ENCODE measurements at places on chromosomes 7 and 10. TPM values are rescaled to one million over a fixed set of nuclear protein-coding genes. Genes with fewer than 3 reads are reported as not detected.

- peak overlapping the region; percentile 66 for H3K27ac ChIP-seq
- H3K27me3 ChIP-seq: no peaks in the 10 kb centered on the region
- no peaks in the 10 kb centered on the region for H3K36me3 ChIP-seq
- peak; percentile 56 for DNase-seq
Measured at GRCh38 chr7:142714375-142714774, 34.9 kb upstream of the PRSS1 start.

The GHRHR gene
- polyA plus RNA-seq: not detected

The KIF11 gene
- polyA plus RNA-seq: 3.1 TPM

- H3K4me3 ChIP-seq: no peak overlapping the region
- H3K27ac ChIP-seq: no peak overlapping the region
- no peak for DNase-seq
- no peaks in the 10 kb centered on the region for H3K4me1 ChIP-seq
- H3K27me3 ChIP-seq: no peaks in the 10 kb centered on the region
- H3K36me3 ChIP-seq: no peaks in the 10 kb centered on the region
Measured at GRCh38 chr7:132291481-132291880, 284.8 kb downstream of the PLXNA4 start.

GRCh38 chr10:110852255-110852896 is 19.4 kb upstream of the PDCD4 start:
- no peak overlapping the region for H3K27ac ChIP-seq
- no peak for DNase-seq
- H3K36me3 ChIP-seq: no peaks in the 10 kb centered on the region
- no peak overlapping the region for H3K4me3 ChIP-seq

- H3K4me1 ChIP-seq: peaks cover 61% of the 10 kb centered on the region
- no peaks in the 10 kb centered on the region for H3K27me3 ChIP-seq
- no peak for DNase-seq
- peak overlapping the region; percentile 81 for H3K4me3 ChIP-seq
- H3K27ac ChIP-seq: peak overlapping the region; percentile 92
- H3K36me3 ChIP-seq: no peaks in the 10 kb centered on the region
Measured at GRCh38 chr10:88388324-88388723, 194.8 kb downstream of the RNLS start.

DNA sequence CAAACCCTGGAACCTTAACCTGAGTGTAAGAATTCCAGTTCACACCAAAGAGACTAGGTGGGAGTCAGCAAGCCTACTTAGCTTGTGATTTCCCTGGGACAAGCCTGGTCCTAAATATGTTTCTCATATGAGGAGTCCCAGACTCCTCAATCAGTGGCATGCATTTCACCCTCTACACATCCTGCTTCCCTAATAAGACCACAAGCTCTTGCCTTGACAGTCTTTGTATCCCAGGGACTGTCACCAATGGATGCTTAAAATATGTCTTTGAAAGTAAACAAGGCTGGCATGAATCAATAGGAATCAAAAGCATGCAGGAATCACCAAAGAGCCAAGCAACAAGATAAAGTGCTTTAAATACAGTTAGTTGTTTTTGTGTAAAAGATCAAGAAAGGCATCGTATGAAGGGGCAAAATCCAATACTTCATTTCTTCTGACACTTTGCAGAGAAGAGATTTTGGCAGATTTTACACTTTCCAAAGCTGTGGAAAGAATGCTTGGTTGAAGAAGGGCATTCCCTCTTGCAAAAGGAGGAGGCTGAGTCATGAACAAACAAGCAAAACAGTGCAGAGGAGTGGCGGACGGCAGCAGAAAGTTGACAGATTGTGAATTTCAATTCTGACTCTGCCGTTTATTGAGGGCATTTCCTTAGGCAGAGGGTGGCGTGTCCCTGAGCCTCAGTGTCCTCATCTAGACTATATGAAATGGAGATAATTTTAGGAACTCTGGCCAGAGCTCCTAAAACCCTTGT is 8.5 kb upstream of the NFE2L3 start:
- H3K4me3 ChIP-seq: no peak overlapping the region
- no peak overlapping the region for H3K27ac ChIP-seq
- no peaks in the 10 kb centered on the region for H3K36me3 ChIP-seq
- H3K4me1 ChIP-seq: no peaks in the 10 kb centered on the region
- no peak for DNase-seq

The CCDC136 gene
- 1.5 TPM for polyA plus RNA-seq

DNA sequence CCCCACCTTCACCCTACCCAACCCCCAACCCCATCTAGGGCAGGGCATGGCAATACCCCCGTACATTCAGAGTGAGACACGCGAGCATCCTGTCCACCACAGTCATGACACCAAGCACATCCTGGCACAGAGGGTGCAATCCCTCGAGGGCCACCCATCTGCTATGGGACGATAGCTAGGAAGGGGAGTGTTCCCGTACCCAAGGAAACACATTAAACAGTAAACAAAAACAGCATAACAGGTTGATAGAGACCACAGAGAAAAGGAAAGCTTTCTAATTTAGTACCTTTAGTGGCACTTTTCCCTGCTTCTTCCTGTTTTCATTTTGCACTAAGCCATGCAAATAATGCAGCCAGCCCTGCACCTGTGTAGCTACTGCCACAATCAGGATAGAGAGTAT is 2.3 kb upstream of the SMKR1 start:
- no peaks in the 10 kb centered on the region for H3K36me3 ChIP-seq
- H3K4me1 ChIP-seq: peaks cover 15% of the 10 kb centered on the region

GRCh38 chr7:511476-512145 is 8.0 kb downstream of the PDGFA start:
- DNase-seq: no peak
- no peaks in the 10 kb centered on the region for H3K27me3 ChIP-seq
- no peak overlapping the region for H3K27ac ChIP-seq
- H3K4me1 ChIP-seq: no peaks in the 10 kb centered on the region
- no peaks in the 10 kb centered on the region for H3K36me3 ChIP-seq
- no peak overlapping the region for H3K4me3 ChIP-seq

DNA sequence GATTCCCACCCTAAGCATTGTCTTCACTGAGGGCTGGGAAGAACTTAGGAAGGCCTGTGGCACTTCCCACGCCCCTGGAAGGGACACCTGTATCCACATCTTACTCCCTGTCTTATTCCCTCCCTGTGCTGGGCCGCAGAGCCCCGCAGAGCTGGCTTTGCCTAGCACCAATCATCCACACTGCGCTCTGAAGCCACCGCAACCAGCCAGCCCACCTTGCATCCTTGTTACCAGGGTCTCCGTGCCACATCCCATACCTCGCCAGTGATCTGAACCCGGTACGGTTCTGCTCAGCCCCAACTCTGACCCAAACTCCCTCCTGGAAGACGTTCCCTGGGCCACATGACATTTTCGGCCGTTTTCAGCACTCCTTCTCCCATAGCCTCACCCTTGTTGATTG is 101.4 kb upstream of the PITRM1 start:
- DNase-seq: no peak
- H3K4me3 ChIP-seq: no peak overlapping the region
- H3K27me3 ChIP-seq: no peaks in the 10 kb centered on the region
- H3K27ac ChIP-seq: no peak overlapping the region
- no peaks in the 10 kb centered on the region for H3K36me3 ChIP-seq
- no peaks in the 10 kb centered on the region for H3K4me1 ChIP-seq

The ING3 gene
- 30.4 TPM for polyA plus RNA-seq

The TSPAN15 gene
- 1.5 TPM for polyA plus RNA-seq

DNA sequence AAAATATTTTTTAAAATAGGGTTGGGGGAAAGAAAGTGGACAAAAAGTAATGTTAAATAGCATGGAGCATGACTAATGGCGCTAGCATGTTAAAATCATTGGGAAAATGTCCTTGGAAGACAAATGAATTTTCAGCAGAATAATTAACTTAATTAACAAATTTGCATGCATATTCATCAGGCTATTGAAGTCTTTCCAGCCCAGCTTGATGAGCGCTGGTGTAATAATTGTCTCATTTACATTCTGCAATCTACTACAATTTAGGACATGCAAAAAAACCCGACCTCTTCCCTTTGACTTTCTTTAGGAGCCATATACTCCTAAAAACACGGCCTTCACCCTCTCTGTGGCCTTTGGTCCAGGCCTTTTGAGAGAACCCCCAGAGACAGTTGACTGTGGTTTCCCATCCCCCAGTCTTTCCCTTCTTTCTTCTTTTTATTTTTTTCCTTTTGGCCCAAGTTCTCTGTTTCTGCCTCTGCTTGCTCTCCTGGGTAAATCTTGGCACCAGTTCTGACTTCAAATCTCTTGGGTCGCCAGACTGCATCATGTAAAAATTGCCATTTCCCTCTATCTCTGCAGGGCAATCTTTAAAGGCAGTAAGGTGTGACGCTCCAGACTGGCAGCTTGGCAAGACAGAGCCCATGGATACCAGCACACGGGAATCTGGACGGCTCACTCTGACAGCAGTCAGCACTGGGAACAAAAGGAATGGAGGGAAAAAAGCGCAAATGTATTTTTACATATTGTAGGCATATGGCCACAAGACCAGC is 105.5 kb downstream of the NEUROD6 start:
- no peak overlapping the region for H3K4me3 ChIP-seq
- no peaks in the 10 kb centered on the region for H3K4me1 ChIP-seq
- no peaks in the 10 kb centered on the region for H3K36me3 ChIP-seq
- H3K27ac ChIP-seq: no peak overlapping the region

DNA sequence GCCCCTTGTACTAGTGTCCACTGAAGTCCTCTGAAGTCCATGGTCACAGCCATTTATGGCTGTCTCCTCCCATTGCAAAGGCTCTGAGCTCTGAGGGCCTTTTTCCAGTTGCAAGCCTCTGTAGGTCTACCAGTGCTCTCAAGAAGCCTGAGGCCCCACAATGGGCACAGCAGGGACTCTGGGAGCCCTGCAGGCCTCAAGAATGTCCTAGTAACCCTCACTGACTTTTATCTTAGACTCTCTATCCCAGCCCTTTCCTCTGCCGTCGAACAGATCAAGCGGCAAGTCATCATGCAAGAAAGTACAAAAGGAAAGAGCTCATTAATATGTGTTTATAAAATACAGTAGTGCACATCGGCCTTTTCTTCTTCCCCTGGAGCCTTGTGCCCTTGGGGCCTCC is 23.4 kb downstream of the VWA2 start:
- DNase-seq: no peak
- no peak overlapping the region for H3K4me3 ChIP-seq
- H3K36me3 ChIP-seq: no peaks in the 10 kb centered on the region

- no peak for DNase-seq
- H3K4me1 ChIP-seq: peaks cover 5% of the 10 kb centered on the region
- no peaks in the 10 kb centered on the region for H3K27me3 ChIP-seq
Measured at GRCh38 chr10:80167471-80168161, 35.1 kb downstream of the PLAC9 start.

- H3K4me3 ChIP-seq: no peak overlapping the region
- no peak overlapping the region for H3K27ac ChIP-seq
Measured at GRCh38 chr7:44310221-44310848, 15.1 kb downstream of the CAMK2B start.

The GLI3 gene
- not detected for polyA plus RNA-seq

GRCh38 chr10:11381023-11381422 is 230.4 kb downstream of the USP6NL start:
- no peaks in the 10 kb centered on the region for H3K4me1 ChIP-seq
- no peaks in the 10 kb centered on the region for H3K36me3 ChIP-seq
- no peak for DNase-seq
- peaks cover 2% of the 10 kb centered on the region for H3K27me3 ChIP-seq
- H3K27ac ChIP-seq: no peak overlapping the region
- H3K4me3 ChIP-seq: no peak overlapping the region

DNA sequence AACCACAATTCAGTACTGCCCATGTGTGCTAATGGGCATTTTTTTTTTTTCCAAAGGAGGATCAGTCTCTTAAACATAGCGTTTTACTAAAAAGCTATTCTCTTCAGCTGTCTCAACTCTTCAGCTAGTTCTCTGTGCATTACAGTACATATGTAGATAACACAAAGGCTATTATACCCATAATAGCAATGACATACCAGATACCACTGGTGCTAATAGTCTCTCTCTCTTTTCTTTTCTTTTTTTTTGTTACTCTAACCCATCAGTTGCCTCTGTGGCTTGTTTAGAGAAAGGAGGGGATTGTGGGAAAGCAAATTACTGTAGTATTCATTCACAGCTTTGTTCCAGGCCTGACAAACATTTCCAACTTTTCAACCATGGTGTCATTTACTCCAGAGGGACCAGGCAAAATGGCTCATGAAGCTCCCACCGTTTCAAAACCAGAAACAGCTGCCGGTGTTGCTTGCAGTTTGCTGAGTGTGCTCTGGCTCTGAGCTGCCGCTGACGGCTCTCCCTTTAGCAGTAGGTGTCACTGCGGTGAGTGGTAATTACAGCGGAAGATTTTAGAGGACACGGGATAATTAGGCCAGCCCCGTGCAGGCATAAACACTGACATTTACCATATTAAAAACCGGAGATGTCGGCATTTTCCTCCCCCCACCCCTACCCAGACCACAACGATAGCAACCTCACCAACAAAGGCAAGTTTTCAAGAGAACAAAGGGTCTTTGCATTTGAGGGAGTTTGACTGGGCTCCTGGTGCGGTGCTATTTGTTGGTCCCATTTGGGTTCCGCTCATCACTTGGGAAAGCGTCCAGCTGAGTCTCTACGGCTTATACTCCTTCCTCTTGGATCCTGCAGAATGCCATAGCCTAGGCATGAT is 1005.5 kb downstream of the KCNMA1 start:
- no peaks in the 10 kb centered on the region for H3K27me3 ChIP-seq
- no peaks in the 10 kb centered on the region for H3K36me3 ChIP-seq
- H3K4me3 ChIP-seq: no peak overlapping the region
- no peak for DNase-seq

DNA sequence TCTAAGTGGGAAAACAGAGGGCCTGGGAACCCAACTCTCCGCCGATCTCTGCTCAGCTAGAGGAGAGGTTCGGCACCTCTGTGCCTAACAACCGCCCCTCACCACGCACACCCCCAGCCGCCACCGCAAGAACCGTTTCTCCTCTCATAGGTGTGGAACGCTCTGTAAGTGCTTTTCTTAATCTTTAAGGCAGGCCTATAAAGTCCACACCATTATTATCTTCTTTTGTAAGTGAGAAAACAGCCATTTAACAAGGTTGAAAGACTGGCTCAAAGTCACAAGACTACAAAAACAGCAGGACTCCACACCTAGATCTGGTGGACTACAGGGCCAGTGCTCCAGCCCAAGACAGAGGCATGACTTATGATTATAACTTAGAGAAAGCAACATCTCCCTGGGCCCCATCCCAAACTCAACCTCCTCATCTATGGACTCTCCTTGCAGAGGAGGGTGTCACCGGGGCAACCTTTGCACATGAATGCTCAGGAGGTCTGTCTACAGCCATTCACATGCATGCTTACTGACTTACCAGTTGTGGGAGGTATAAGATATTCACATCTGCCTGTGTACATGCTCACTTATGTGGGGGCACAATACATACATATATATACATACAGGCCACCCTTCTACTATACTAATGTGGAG is 7.9 kb upstream of the NKX2-3 start:
- no peaks in the 10 kb centered on the region for H3K36me3 ChIP-seq
- DNase-seq: no peak
- peaks cover 20% of the 10 kb centered on the region for H3K27me3 ChIP-seq
- no peak overlapping the region for H3K4me3 ChIP-seq
- no peak overlapping the region for H3K27ac ChIP-seq

DNA sequence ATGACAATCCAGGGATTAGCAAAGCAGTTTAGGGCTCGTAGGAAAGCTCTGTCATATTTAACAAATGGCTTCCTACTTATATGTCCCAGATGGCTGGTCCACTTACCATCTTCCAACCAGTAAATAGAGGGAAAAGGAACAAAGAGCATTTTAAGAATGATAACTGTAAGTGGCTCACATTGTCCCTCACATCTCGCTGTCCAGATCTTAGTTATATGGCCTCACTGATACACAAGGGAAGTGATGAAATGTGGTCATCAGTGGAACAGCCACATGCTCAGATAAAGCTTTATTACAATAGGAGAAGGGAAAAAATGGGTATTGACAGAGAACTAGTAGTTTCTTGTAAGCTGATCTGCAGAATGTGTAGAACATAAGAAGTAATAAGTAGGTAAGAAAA is 35.8 kb downstream of the IQUB start:
- H3K36me3 ChIP-seq: no peaks in the 10 kb centered on the region
- no peak for DNase-seq
- H3K27me3 ChIP-seq: peaks cover 10% of the 10 kb centered on the region
- H3K27ac ChIP-seq: no peak overlapping the region
- H3K4me1 ChIP-seq: no peaks in the 10 kb centered on the region
- no peak overlapping the region for H3K4me3 ChIP-seq
